ENCODE measurements at places on chromosomes 2 and 18. TPM values are rescaled to one million over a fixed set of nuclear protein-coding genes. Genes with fewer than 3 reads are reported as not detected.

GRCh38 chr2:210112871-210113270, 58.3 kb downstream of the KANSL1L start:
- H3K27ac ChIP-seq, result no peak overlapping the region
- no peak overlapping the region for H3K4me3 ChIP-seq
- H3K36me3 ChIP-seq, result no peaks in the 10 kb centered on the region
- DNase-seq, result no peak

GRCh38 chr2:57022496-57022895, 838.7 kb downstream of the CCDC85A start:
- no peaks in the 10 kb centered on the region for H3K36me3 ChIP-seq
- no peak overlapping the region for H3K27ac ChIP-seq
- H3K27me3 ChIP-seq, result no peaks in the 10 kb centered on the region
- H3K4me1 ChIP-seq, result no peaks in the 10 kb centered on the region
- no peak for DNase-seq

GRCh38 chr2:119426801-119427395, 4.8 kb upstream of the TMEM37 start:
- DNase-seq, result peak; percentile 32
- peaks cover 24% of the 10 kb centered on the region for H3K27me3 ChIP-seq
- H3K4me3 ChIP-seq, result peak overlapping the region; percentile 20
- H3K4me1 ChIP-seq, result peaks cover 44% of the 10 kb centered on the region

DNA sequence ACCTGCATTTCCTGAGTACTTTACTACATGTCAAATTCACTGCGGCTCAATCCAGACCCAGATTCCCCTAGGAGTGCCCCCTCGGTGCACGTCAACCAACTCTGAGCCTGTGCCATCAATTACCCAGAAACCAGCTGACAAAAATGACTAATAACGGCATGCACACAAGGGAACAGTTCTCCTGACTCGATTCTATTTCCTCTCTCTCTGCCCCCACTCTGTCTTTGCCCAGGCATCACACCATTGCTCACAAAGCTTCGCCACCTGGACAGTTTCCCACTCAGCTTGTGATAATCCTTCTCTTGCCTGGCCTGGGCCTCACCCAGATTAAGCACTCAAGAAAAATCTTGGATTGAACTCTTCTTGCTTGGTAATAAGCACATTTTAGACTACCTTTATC, 115.3 kb upstream of the NDUFV2 start:
- peaks cover 29% of the 10 kb centered on the region for H3K4me1 ChIP-seq
- H3K27ac ChIP-seq, result no peak overlapping the region
- no peaks in the 10 kb centered on the region for H3K27me3 ChIP-seq
- DNase-seq, result no peak
- no peak overlapping the region for H3K4me3 ChIP-seq

- no peak overlapping the region for H3K27ac ChIP-seq
- peaks cover 5% of the 10 kb centered on the region for H3K36me3 ChIP-seq
- no peak overlapping the region for H3K4me3 ChIP-seq
- H3K27me3 ChIP-seq, result no peaks in the 10 kb centered on the region
These were observed 21.2 kb downstream of the ALS2 start for GRCh38 chr2:201759567-201759966.

The COLEC12 gene
- total RNA-seq, result not detected

DNA sequence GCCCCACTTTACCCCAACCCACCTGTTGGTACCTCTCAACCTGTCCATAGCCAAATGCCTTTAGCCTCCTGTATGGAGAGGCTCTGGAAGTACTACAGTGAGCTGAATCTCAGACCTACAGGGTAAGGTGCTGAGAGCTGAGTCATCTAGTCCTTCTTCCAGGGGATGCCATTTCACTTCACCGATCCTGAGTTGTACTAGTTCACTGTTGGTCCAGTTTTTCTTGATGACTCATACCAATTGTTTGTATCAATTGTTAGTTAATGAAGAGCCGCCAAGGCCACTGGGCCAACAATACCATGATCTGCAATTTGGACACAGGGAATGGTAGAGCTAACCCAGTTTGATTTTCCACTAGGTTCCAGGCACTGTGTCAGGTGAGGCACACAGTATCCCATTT, 257.0 kb downstream of the CLIP4 start:
- H3K36me3 ChIP-seq, result no peaks in the 10 kb centered on the region
- H3K4me3 ChIP-seq, result no peak overlapping the region
- no peak for DNase-seq
- H3K27ac ChIP-seq, result no peak overlapping the region
- H3K4me1 ChIP-seq, result no peaks in the 10 kb centered on the region
- H3K27me3 ChIP-seq, result peaks cover 96% of the 10 kb centered on the region

GRCh38 chr2:161238560-161239325, 69.5 kb upstream of the PSMD14 start:
- peaks cover 27% of the 10 kb centered on the region for H3K36me3 ChIP-seq
- no peaks in the 10 kb centered on the region for H3K27me3 ChIP-seq
- peak overlapping the region; percentile 78 for H3K4me3 ChIP-seq
- DNase-seq, result peak; percentile 61

Data from Calu3 (cell line).